ENCODE measurements at places on chromosomes 12 and 14.

- DNase-seq: no peak
Observed at GRCh38 chr12:16927259-16927658, 321.3 kb upstream of the LMO3 start.

DNA sequence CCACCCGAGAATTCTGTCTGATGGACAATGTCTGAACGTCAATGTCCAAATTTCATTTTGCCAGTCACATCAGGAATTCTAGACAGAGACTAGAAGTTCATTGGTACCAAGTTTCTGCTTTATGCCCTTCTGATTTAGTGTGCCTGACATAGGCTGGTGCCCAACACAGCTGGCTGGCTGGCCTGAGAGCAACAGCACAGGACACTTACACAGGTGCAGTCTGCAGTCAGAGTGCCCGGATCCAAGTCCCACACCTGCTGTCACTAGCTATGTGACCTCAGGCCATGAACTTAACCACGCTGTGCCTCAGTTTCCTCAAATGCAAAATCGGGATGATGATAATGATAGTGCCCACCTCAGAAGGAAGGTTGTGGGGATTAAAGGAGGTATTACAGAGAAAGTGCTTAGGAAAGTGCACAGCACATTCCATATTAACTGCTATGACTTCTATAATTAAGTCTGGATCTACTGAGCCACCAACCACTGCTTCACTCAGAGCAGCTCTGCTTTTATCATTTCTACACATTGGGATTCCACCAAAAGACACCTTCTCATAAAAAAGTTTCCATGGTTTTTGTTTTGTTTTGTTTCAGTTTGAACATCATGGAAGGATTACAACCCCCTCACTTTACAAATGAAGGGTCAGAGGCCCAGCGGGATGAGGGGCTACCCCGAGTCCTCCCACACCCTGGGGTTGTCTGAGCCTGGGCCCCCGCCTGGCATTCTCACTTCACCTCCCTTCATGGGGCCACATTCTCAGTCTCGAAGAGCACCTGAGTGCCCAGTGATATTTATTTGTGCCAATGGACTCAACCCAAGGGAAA is 168.8 kb upstream of the BCL2L14 start:
- DNase-seq: no peak

- no peak for DNase-seq
Observed at GRCh38 chr14:90373887-90374286, 22.9 kb upstream of the CALM1 start.

DNA sequence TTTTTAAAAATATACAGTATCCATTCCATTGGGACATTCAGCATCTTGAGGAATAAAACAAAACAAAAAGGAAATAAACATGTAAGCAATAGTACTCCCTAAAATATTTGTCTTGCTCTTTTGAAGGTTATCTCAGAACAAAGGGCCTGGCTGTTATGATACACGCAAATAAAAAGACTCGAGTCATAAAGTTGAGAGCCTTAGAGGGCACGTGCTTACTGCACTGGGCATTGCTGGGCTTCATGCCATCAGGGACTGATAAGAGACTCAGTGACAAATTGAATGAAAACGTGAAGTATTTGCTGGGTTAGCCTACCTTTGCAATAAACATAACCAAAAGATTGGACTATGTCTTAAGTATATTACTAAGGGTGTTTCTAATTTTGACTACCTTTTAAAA is 118.9 kb downstream of the SLC35F4 start:
- no peak for DNase-seq

DNA sequence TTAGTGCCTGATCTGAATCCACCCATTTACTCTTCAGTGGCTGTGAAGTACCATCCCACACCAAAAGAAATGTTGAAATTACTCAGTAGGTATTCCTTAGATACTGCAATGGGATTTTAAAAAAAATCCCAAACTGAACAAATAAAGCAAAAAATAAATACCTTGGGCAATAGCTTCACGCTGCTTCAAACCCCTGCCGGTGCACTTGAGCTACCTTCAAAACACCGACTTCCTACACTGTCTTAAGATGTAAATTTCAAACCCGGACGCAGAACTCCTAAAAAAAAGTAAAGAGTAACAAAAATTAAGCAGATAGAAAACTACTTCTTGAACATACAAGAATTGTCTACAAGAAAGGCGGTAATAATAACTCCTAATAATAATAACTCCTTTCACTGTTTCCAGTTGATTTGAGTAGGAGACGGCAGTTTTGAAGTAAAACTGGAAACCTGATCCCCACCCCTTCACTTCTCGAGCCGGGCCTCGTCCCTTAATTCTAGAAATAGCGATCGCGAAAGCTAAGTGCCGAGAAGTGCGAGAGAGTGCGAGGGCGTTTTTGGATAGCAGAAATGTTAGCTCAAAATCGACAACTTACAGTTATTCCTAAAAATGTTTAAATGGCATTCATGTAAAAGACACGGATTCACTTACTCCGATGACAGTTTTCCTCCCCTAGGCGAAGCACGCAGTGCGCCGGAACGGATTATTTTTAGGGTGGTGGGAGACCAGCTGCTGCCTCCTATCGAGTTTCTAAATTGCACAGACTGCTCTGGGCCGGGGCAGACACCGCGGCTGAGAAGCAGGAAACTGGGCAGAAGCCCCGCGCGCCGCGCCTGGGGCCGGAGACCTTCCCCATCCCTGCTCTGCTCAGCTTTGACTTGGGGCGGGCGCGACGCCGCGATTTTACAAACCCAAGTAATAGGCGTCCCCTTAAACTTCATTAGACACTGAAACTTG is at the start of gene ABCC9:
Gene ABCC9 (minus strand): TSS at position 878 of the 957 bp plus-strand sequence. CDS start 4,752 bp downstream, outside the sequence.
- no peak for DNase-seq

DNA sequence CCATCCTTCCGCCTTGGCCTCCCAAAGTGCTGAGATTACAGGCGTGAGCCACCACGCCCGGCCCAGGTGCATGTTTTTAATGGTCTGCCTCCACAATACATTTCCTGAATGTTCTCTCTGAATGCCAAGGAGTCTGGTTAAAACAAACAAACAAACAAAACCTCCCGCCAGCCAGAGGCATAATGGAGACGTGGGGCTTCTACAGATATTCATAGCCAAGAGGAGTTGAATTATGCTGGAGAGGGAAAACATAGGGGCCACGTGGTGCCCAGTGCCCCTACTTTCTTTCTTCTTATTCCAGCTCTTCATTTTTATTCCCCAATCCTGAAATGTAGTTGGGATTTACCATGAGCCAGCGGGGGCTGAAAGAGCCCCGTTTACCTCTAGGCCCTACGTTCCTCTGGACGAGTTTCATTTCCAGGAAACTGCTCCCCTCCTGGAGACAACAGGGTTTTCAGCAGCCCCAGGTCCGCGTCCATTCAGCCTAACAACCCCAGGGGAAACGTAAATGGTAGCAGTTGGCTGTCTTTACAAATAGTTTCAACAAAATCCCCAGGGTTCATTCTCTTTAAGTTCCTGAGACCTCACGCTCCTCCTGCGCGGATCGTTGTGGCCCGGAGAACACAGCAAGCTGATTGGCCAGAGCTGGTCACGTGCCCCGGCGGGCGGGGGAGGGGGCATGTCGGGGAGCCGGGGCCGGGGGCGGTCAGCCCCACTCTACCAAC is 108.5 kb upstream of the ESRRB start:
- DNase-seq: no peak

DNA sequence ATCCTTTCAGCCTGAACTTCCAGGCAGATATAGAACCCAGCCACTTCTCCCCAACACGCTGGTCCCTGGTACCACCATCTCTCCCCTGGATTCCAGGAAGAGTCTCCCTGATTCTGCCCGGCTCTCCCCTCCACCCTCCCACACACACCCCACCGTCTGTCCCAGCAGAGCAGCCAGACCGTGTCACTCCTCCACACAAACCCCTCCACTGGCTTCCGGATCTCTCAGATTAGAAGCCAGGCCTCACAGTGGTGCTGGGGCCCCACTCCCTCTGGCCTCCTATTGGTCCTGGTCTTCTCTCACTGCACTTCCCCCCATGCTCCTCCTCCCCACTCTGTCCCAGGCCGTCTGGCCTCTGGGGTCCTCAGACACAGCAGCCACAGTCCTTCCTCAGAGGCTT is 52.4 kb upstream of the CDKN3 start:
- no peak for DNase-seq

DNA sequence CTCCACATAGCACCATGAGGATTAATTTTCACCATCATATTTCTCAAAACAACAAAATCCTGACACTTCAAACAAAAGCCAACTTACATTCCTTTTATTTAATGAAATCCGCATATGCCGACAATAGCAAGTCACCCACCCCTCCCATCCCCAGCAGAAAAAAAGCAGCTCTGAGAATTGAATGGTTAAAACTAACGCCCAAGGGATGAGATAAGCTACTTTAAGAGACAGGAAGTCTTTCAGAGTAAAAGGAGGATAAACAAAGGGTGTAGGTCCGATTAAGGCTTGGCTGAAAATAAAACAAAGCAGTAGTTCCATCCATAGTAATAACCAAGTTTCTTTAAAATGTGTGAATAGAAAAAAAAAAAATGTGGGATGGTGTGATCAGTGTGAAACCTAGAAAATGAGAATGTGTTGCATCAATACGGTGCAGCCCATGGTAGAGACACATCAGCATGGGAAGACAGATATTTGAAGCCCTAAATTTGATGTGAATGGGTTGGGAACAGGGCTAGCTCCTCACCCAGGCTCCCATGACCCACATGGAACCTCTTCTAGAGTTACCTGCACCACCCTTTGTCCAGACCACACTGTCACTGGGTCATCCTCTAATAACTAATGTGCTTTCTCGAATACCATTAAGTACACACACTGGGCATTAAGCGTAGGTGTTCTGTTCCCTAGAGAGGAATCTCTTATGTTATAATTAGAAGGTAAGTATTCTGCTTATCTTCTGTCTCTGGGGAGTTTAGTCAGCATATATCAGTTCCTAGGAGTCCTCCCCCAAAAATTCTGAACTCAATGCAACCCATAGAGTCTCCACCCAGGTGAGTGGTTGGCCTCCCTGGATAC is 31.7 kb downstream of the RTRAF start:
- no peak for DNase-seq

DNA sequence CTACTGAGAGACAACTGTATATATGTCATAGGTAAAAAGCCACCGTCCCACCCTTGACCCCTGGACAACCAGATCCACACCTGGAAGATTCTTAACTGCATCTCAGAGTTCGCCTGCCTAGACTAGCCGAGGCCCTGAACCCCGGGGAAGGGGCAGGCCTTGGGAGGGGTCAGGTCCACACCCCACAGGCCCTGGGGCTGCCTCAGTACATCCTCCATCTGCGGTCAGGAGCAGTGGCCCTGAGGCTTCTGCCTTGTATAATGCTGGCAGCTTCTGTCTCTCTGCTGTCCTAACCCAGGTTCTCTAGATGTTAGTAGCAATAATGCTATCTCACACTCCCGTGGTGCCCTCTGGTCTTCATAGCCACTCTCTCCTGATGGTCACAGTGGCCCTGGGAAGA is 36.8 kb downstream of the JDP2 start:
- no peak for DNase-seq
